Aorta (tissue), 5 donors: ENCODE measurements at places on chromosomes 5 and 9. TPM values are rescaled to one million over a fixed set of nuclear protein-coding genes. Genes with fewer than 3 reads are reported as not detected.

The CDC37L1 gene
- total RNA-seq, result 19.5 TPM

The C5orf52 gene
- total RNA-seq, result not detected

The PCDHB4 gene
- 9.1 TPM for total RNA-seq

The TMEM8B gene
- total RNA-seq, result 20.8 TPM

The ICE1 gene
- 35.0 TPM for total RNA-seq

The NSA2 gene
- total RNA-seq, result 50.9 TPM

The S100Z gene
- total RNA-seq, result 0.68 TPM

The ZFP37 gene
- total RNA-seq, result 6.8 TPM

The LMAN2 gene
- 89.0 TPM for total RNA-seq

The RORB gene
- total RNA-seq, result 0.96 TPM
